ENCODE measurements at places on chromosomes 4 and X.

GRCh38 chrX:48648336-48648751, 35.3 kb upstream of the WAS start:
- peak; percentile 62 for DNase-seq

GRCh38 chr4:158053086-158053485, 119.7 kb downstream of the GASK1B start:
- no peak for DNase-seq

GRCh38 chr4:26178854-26179253, 142.0 kb upstream of the RBPJ start:
- no peak for DNase-seq

- DNase-seq: no peak
These were observed 61.0 kb downstream of the REELD1 start for GRCh38 chr4:146275370-146275769.

- no peak for DNase-seq
These were observed 3.8 kb upstream of the CXCL9 start for GRCh38 chr4:76011018-76011670.

GRCh38 chr4:121717680-121718237, 21.0 kb upstream of the ANXA5 start:
- DNase-seq: no peak

DNA sequence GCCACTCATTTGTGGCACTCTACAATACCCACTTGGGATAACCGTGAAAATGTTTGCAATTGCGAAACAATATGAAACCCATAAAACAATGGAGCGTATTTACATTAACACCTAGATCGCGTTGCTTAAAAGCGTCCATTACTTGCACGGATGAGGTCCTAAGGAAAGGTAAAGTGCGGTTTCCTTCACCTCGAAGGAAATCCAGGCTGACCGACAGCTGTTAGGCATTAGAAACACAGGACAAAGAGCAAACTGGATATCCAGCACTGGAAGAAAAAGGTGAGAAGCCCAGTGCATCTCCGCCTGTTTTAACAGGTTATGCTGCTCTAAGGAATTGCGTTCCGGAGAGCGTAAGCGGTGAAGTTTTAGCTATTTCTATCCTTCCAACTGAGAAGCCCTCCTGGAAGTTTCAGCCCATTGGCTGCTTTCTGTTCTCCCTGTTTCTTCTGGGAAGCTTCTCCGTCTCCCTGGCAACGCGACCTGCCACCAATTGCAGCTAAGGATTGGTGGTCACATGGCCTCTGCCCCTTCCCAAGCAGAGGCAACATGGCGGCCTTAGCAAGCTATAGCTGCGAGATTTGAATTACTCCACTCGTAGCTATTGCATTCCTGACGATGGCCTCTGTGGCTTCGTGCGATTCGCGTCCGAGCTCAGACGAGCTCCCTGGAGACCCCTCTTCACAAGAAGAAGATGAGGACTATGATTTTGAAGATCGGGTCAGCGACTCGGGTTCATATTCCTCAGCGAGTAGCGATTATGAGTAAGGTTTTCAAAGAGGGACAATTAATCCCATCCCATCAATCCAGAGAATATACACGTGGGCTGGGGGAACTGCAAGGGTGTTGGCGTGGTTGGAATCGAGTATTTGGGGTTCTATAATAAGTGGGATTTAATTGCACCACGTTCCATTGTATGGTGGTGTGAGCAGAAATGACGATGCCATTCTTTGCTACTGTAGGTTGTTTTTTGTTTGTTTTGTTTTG, at the start of gene INTU:
Gene INTU (plus strand): TSS at position 538 of the 984 bp plus-strand sequence. CDS start 78 bp downstream, at position 616.
- DNase-seq: peak; percentile 81

DNA sequence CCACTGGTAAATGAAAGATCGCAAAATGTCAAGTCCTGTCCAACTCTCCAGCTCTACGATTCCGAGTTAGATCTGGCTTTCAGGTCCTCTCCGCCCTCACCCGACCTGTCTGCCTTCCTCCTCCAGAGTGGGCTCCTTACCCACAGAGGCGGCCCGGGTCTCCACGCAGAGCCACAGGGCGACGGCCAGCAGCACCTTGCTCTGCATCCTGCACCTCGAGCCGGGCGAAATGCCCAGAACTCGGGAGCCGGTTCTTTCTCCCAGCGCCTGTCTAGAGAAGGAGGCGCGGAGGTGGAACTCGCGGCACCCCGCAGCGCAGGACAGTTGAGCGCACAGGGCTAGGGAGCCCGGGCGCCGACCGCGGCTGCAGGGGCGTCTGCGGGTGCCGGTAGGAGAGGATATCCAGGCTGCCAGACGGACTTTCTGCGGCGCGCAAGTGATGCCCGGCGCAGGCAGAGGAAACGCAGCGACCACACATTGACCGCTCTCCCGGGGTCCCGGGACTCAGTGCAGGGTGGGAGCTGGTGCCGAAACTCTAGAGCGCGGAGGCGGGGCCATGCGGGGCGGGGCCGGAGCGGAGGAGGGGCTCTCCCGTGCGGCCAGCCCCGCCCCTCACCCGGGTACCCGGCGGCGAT, at the start of gene KDR:
Gene KDR (minus strand): TSS at position 509 of the 635 bp plus-strand sequence. CDS start 302 bp downstream, at position 207.
- DNase-seq: no peak

DNA sequence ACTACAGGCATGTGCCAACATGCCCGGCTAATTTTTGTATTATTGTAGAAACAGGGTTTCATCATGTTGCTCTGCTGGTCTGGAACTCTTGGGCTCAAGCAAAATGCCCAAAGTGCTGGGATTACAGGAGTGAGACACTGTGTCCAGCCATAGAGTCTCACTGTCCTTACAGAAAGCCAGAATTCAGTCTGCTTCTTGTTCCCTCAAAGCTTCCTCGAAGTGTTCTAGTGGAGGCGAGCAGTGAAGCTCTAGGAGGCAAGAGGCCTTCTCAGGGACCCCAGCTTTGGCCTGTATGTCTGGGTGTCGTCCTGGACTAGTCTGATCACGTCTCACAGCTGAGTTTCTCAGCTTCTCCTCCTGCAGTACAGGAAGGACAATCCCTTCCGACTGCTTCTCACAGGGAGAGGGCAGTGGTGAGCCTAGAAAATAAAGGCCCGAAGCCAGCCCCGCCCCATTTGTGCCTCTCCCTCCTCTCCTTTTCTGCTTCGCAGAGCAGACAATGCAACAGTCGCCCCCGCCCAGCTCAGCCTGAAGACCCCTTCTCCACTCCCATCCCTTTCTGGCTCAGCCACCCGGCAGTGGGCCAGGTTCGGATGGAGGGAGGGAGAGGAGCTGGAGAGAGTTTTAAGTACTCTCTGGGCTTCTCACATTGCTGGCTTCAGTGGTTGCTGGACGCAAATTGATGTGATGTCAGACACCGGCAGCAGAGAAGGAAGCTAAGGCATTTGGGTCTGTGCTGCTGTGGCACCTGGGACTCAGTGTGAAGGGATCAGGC, 11.1 kb upstream of the FAM3A start:
- peak; percentile 79 for DNase-seq

- DNase-seq: no peak
These were observed 36.9 kb downstream of the FHDC1 start for GRCh38 chr4:152972821-152973628.

- DNase-seq: no peak
These were observed 80.4 kb upstream of the NHS start for GRCh38 chrX:17294561-17294960.

DNA sequence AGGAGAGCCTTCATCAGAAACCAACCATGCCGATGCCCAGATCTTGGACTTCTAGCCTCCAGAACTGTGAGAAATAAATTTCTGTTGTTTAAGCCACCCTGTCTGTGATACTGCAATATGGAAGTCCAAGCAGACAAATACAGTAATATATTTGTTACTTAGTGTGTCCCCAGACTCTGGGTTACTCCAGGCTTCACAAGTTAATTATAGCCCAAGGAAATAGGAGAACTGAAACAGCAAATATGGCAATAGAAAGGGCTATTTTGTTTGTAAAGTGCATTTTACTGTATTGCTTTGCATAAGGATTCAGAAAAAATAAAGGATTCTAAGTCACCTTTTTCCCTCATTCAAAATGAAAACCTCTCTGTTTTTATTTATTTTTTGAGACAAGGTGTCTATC, 15.7 kb downstream of the TIGD4 start:
- DNase-seq: no peak

DNA sequence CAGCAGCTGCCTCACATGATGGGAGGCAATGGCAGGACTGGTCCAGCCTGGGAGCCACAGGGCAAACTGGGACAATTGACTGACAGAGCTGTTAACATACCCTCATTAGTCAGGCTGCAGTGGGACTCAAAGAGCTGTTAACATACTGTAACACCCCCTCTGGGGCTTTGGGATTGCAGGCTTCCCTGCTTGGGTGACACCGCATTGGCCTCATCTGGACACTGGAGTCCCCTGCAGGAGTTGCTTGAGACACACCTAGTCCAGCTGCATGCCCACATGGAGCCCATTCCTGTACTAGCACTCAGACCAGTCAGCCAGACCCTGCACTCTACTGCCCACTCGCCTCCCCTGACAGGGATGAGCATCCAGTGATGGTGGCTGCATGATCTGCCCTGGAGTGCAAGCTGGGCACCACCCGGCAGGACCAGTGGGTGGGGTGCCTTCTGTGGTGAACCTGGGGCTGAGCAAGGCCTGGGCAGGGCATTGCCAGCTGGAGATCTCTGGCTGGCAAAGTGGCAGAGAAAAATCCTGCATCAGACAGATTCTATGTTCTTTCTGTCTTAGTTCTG, 138.8 kb downstream of the DTHD1 start:
- no peak for DNase-seq

GRCh38 chr4:174256277-174256713, 27.2 kb downstream of the FBXO8 start:
- no peak for DNase-seq

GRCh38 chrX:7215842-7216241, 67.9 kb upstream of the PUDP start:
- no peak for DNase-seq

Measured in NCI-H2227 treated with DMSO at 0.1 percent for 48 hours (cell line).